ENCODE measurements at places on chromosomes 13 and 19.

DNA sequence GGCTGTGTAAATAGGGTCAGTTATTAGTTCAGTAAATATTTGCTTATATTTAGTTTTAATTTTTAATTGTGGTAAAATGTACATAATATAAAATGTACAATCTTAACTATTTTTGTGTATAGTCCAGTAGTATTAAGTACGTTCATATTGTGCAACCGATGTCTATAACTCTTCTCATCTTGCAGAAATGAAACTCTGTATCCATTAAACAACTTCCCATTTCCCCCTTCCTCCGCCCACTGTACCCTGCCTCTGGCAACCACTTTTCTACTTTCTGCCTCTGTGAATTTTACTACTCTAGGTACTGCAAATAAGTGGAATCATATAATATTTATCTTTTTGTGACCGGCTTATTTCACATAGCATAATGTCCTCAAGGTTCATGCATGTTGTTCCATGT, 24.4 kb downstream of the UBAC2 start:
- DNase-seq = no peak

DNA sequence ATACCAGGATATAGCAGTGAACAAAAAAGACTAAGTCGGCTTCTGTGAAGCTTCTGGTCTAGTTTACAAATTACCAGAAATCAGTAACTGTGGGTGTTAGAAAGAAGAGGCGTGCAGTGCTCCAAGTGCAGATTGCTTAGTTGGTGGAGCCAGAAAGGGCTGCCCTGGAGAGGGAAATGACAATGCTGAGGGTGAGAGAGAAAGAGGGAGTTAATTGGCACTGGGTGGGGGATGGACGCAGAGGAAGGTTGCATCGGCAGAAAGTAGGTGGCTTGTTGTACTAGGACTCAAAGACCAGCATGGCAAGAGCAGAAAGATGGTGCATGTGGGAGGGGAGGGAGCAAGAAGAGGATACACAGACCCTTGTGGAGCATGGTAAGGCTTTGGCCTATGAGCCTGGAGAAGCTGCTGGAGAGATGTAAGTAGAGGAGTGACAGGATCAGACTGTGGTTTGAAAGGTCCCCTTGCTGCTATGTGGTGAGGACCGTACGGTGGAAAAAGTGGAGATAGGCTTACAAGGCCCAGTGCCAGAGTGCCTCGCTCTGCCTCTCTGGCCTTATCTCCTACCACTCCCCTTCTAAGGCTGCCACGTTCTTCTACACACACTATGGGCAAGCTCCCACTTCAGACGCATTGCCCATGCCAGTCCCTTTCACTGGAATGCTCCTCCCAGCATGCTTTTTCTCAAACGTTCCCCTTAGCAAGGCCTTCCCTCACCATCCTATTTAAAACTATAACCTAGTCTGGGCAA, 13.5 kb downstream of the SMG9 start:
- no peak for DNase-seq

DNA sequence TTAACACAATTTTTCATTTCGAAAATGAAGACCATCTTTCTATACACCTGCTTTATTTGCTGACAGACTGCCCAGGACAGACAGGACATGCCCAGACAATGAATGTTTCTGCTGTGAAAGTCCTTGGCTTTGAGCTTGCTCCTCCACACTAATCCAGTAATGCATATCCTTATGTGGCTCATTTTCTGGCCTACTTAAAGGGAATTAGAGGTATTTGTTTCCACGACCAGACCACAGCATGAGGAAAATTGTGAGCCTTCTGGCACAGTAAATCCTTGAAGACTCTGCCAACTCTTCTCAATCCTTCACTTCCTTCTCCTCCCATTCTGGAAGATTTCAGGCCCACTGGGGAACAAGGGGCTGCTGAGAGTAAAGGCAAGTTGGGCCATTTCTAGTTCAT, 25.7 kb downstream of the CCDC70 start:
- DNase-seq = no peak

- peak; percentile 82 for DNase-seq
Observed at GRCh38 chr19:34963573-34964406, at the start of gene ZNF792. Gene ZNF792, minus strand, starts transcription at chr19:34964229. Its CDS starts 567 bp downstream, at chr19:34963662.

DNA sequence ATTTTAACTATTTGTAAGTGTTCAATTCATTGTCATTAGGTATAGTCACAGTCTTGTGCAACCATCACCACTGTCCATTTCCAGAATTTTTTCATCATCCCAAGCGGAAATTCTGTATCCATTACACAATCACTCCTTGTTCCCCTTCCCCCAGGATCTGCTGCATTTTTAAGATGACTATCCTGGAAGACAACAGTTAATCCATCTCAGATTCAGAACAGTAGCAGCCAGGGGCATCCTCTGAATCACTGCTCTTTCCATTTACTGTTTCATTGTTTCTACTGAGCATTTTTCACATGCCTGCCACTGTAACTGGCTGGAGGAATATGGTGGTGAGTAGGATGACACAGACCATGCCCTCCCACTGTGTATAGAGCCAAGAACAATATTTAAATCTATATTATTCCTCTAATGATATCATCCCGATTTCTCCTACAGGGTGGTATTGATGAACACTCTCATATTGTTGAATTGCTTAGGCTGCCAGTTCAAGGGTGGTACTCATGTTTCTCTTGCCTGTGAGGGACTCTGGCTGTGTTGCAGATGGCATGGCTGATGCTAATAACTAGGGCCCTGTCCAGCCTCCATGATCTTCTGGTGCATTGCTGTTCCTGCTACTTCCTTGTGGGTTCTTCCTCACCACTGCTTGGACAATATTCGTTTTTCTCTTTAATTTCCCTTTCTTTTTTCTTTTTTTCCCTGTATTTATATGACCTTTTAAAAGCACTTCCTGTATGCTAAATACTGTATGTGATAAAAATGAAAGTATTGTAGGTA, 59.0 kb downstream of the WDFY2 start:
- no peak for DNase-seq

DNA sequence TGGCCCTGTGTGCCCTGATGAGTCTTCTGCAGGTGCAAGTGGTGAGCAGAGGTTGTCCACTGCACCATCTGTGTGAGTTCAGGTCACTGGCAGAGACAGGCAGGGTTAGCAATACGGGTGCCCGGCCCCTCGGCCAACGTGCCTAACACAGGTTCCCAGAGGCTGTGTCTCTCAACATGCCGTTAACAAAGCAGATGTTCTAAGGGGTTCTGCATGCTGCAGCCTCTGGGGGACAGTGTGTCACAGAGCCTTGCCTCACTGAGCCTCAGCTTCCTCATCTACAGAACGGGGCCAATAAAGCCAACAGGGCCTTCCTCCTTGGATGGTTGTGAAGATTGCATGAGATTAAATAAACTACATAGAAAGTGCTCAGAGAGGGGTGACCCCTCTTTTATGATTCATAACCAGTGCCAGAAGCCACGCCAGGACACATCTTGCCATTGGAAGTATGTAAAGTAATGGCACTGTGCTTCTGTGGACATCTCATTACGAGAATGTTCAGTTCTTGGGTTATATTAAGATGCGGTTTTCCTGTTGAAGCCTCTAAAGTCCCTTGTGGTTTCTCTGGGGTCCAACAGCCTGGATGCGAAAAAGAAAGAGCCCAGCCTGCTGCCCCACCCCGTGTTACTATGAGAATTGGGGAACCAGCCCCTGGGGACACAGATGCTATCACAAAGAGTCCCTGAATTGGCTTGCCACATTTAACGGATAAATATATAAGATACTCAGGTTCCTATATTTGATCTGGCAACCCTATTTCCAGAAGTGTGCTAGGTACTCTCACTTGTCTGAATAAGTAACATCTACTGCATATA, 11.2 kb upstream of the ARHGEF18 start:
- no peak for DNase-seq

DNA sequence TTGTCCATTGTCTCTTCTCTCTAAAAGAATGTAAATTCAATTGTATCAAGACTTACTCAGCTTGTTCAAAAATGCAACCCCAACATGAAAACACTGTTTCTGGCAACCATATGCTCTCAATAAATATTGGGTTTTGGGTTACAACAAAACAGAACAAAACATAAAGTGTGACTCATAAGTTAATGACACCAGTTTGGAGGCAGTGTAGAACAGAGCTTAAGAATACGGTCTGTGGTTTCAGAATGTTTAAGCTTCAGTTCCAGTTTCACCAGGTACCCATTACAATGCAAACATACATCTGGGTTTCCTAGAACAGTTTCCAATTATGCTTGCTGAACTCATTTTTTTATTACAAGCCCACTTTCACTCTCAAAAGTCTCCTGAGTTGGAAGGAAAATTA, 285.8 kb upstream of the PCDH9 start:
- no peak for DNase-seq

DNA sequence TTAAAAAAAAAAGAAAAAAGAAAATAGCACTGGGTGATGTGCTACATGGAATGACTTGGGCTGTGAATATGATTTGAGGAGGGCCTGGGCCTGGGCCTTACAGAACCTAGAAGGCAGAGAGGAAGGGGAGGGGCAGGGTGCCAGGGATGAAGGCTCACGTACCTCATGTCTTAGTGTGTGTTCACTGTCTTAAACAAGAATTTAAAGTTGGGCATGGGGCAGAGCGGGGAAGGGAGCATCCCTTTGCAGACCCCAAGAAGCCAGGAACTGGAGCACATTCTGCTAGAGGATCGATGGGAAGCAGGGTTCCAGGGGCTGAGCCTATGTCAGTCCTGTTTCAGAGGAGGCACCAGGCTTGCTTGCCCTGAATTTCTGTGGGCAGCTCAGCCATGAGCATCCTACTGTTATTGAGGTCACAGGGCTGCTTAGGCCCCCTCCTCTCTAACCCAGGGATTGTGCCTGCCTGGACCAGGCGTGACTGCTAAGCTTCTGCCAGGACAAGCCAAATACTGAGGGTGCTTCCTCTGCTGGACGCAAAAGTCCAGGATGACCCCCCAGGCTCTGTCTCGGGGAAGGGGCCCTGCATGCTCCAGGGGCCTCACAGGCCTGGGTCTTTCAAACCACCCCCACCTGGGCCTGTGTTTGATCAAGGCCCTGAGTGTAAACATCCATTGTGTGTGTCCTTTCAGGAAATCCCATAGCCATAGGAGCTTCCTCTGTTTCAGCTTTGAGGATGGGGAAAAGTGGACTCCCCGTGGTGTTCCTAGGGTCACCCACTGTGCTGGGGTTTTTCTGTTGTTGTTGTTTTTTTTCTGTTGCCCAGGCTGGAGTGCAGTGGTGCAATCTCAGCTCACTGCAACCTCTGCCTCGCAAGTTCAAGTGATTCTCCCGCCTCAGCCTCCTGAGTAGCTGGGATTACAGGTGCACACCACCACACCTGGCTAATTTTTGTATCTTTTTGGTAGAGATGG, 4.8 kb downstream of the LSR start:
- DNase-seq = peak; percentile 17

GRCh38 chr19:1315470-1316166, 29.9 kb downstream of the EFNA2 start:
- DNase-seq = peak; percentile 66

DNA sequence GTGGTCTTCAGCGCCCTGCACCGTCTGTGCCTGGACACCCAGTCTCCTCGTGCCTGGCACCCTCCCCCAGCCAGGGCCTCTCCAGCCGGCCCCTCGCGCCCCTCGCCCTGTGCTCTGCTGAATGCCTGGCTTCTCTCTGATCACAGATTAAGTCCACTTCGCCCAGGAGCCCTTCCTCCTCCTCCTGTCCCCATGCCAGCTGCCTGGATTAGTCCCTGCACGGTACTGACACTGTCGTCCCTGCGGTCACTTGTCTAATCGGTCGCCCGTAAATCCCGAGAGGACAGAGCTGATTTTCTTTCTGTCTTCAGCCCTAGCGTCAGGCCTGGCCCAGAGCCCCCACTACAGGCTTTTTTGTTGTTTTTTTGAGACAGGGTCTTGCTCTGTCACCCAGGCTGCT, 6.6 kb downstream of the THOP1 start:
- DNase-seq = no peak

DNA sequence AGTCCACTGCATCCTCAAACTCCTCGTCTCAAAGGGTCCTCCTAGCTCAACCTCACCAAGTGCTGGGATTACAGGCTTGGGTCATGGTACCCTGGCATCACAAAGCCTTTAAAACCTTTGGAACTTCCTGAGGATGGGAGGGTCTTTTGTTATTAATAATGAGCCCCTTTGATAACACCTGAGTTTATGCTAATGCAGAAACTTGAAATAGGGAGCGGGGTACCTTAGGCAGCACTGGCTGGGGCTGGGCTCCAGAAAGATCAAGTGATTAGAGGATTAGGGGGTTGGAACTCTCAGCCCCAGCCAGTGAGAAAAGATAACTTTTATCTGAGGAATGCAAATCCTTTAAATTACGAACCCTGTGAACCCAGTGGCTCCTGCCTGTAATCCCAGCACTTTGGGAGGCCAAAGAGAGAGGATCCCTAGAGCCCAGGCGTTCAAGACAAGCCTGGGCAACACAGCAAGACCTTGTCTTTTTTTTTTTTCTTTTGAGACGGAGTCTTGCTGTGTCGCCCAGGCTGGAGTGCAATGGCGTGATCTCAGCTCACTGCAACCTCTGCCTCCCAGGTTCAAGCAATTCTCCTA, 9.3 kb upstream of the PSPC1 start:
- DNase-seq = no peak

DNA sequence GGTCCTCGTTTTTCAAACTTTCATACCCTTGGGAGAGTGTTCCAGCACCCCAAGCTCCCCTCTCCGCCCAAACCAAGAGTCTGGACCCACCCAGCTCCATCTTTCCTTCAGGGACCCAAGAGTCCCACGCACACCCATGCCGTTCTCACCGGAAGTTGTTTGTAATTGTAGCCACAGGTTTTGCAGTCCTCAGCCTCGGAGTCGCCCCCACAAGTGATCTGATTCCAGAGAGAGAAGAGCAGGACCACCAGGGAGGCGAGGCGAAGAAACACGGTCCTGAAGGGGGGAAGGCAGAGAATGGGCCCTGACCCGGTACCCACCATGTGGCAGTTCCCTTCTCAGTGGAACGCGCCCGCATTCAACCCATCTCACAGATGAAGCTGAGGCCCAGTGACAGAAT, 3.4 kb upstream of the LENG1 start:
- DNase-seq = no peak

DNA sequence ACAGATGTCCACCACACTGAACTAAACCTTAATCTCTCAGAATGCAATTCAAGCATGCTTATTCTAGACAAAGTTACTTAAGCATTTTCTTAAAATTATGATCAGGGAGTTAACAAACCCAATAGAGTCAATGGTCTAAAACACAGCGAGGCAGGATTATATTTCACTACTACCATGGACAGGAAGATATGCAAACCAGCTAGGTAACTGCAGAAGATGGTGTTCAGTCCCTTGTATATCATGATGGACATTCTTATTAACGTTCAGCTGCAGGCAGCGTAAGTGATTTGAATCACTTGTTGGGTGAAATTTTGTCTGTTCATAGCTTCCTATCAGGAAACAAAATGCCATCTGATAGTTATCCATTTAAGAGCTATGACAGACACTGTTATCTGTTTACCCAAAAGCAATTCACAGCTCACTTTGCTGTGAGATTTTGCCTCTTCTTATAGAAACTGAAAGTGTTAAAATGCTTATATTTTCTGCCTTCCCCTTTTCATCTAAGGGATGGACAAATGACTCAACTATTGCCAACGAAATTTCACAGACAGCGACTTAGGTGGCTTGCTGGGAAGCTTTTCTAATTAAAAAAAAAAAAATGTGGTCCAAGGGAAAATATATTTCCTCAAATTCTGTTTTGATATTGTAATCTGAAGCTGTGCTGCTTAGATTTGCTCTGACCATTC, 591.9 kb downstream of the DACH1 start:
- DNase-seq = no peak

- no peak for DNase-seq
Observed at GRCh38 chr13:53499576-53500133, 471.0 kb downstream of the OLFM4 start.

- peak; percentile 60 for DNase-seq
Observed at GRCh38 chr19:1015782-1016646, 4.9 kb downstream of the TMEM259 start.
